ENCODE measurements at places on chromosomes 7 and 10. TPM values are rescaled to one million over a fixed set of nuclear protein-coding genes. Genes with fewer than 3 reads are reported as not detected.

The MCMBP gene
- 91.5 TPM for total RNA-seq

The POR gene
- total RNA-seq, result 171 TPM

The TMEM273 gene
- total RNA-seq, result not detected

The SPDYE5 gene
- not detected for total RNA-seq

The UPK3BL2 gene
- 2.9 TPM for total RNA-seq

The MPP7 gene
- 0.10 TPM for total RNA-seq

Data from A549 treated with GW870086 at 1 μM for 4 hours (cell line).